Aorta (tissue), 5 donors: ENCODE measurements at places on chromosomes 5 and 9. TPM values are rescaled to one million over a fixed set of nuclear protein-coding genes. Genes with fewer than 3 reads are reported as not detected.

- peak; percentile 60 for DNase-seq
Measured at GRCh38 chr5:132776131-132776937, 705 bp downstream of the SEPTIN8 start.

DNA sequence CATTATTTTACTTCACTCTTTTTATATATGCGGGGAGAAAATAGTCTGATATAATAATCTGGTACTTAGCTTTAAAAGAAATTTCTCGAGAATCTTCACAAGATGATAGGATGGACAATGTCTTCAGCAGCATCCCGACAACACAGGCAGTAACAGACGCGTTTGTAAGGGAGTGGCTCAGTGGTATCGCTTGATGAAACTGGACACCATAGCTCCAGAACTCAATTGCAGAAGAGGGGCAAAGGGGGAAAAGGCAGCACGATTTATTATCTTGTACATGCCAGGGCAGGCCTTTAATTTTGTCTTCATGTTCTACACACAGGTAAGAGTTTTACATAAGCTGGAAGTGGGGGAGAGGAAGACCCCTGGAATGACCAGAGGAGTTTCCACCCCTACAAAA lies 15.7 kb downstream of the IL4 start:
- DNase-seq, result no peak

DNA sequence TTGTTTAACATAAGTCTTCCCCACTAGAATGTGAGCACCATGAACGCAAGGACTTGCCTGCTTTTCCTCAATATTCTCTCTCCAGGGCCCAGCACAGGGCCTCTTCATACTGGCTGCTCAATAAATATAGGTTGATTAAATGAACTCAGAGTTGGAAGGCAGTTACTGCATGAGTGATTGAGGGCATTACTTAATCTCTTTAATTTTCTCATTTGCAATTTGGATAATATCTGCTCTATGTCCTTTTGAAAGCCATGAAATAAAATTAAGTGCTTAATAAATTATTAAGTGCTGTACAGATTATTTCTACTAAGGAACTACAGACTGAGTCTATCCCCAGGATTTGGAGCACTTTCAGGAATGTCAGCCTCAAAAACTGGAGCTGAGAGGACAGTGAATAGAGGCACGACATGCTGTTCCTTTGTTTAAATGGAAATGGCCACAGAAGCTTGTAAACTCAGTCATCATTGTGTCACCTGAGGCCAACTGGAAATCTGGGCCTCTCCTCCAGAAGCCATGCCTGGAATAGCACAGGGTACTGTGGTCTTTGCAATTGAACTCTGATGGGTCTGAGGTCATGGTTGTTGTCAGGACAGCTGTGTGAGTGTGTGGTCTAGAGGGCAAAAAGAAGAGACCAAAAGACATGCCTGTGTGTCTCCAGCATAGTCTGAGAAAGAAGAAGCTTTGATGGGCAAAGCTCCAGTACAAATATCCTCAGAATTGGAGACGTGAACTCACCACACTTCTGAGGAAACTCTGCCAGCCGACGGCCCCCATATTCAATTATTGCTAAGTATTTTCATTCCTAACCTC lies 86.1 kb downstream of the SH3TC2 start:
- no peak for DNase-seq

DNA sequence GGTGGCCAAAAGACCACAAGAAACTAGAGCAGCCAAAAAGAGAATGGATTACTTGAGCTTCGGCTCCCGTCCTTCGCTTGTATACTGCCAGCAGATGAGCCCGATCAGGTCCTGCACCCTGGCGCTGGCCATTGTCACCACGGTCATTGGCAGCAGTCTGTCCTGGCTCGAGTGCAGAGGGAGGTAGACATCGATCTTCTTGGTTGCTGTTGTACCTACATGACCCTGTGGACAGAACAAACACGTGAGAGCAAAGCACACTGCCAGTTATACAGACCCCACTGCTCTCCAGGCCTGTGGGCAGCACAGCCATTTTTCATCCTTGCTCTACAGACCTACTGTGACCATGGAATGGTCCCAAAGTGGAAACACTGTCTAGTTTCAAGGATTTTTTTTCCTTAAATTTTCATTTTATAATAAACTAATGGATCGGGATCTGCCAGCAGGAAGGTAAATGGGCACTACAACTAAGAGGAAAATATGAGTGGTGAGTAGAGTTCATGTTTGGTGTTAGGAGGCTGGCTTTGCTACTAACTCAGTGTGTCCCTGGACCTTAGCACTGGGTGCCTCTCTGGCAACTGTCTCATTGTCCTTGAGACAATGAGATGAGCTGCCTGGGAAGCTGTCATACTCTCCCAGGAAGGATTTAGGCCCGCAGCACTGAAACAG lies 121.4 kb downstream of the MAPKAP1 start:
- DNase-seq, result no peak

- no peak for DNase-seq
Measured at GRCh38 chr9:108668191-108668937, 187.4 kb downstream of the ACTL7B start.

DNA sequence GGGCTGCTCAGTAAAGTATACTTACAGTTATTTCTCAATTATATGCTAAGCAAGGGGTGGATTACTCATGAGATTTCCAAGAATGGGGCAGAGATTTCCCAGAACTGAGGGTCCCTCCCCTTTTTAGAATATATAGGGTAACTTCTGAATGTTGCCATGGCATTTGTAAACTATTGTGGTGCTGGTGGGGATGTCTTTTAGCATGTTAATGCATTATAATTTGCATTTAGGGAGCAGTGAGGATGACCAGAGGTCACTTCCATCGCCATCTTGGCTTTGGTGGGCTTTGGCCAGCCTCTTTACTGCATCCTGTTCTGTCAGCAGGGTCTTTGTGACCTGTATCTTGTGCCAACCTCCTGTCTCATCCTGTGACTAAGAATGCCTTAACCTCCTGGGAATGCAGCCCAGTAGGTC lies 35.5 kb downstream of the TTC1 start:
- DNase-seq, result no peak

The PTCD2 gene
- total RNA-seq, result 9.3 TPM

DNA sequence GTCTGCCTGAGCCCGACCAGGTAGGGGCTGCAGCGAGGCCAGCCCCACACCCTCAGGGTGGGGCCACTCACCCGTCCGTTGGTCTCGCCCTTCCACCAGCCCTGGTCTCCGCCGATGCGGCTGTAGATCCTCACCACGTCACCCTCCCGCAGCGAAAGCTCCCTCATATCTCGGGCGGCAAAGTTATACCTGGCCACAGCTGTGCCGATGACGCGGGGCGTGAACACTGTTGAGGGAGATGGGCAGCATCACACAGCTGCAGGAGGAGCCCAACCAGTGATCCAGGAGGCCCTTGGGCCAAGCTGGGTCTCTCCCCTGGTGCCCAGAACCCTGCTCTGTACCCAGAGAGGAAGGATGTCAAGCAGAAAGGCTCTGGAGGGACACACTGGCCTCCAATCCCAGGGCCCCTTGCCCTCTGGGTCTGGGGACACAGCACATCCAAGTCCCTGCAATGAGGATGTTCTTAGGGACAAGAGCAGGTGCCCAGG lies 30.3 kb upstream of the SARDH start:
- peak; percentile 71 for DNase-seq

- DNase-seq, result no peak
Measured at GRCh38 chr5:90528601-90529193, 687 bp downstream of the LYSMD3 start.

- no peak for DNase-seq
Measured at GRCh38 chr5:74275171-74275992, 365.1 kb downstream of the ENC1 start.

- DNase-seq, result peak; percentile 88
Measured at GRCh38 chr9:4297151-4297785, 2.6 kb downstream of the GLIS3 start.

GRCh38 chr9:5073701-5074100 lies 88.6 kb downstream of the JAK2 start:
- DNase-seq, result no peak

GRCh38 chr9:106925392-106925791 lies 62.4 kb downstream of the ZNF462 start:
- DNase-seq, result no peak

The PPP2R2B gene
- 15.0 TPM for total RNA-seq

The ENTREP1 gene
- total RNA-seq, result 2.8 TPM

DNA sequence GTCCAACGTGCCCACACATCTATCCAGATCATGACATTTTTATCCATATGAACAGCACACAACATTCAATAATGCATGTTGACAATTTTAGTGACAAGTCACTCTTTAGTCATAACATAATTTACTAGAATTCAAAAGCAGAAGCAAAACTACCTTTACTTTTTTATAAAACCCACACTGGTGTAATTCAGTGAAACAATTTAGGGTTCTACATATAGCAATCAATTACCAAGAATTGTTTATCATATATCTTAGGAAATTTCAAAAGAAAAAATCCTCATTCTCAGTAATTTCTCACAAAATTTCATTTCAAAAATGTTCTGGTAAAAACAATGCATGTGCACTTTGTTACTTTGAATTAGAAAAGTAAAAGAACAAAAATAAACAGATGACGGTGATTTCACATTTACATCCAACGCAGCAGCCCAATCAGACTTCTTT lies 12.6 kb downstream of the AUH start:
- no peak for DNase-seq

The STPG3 gene
- not detected for total RNA-seq

- no peak for DNase-seq
Measured at GRCh38 chr5:270340-270739, 1.1 kb upstream of the PDCD6 start.

The PCDHB13 gene
- total RNA-seq, result 4.2 TPM

GRCh38 chr5:144944936-144945335 lies 774.3 kb downstream of the KCTD16 start:
- DNase-seq, result no peak

The ATP10B gene
- total RNA-seq, result not detected

GRCh38 chr5:20469390-20469789 lies 481.4 kb upstream of the CDH18 start:
- DNase-seq, result no peak

The LHX2 gene
- 0.26 TPM for total RNA-seq

DNA sequence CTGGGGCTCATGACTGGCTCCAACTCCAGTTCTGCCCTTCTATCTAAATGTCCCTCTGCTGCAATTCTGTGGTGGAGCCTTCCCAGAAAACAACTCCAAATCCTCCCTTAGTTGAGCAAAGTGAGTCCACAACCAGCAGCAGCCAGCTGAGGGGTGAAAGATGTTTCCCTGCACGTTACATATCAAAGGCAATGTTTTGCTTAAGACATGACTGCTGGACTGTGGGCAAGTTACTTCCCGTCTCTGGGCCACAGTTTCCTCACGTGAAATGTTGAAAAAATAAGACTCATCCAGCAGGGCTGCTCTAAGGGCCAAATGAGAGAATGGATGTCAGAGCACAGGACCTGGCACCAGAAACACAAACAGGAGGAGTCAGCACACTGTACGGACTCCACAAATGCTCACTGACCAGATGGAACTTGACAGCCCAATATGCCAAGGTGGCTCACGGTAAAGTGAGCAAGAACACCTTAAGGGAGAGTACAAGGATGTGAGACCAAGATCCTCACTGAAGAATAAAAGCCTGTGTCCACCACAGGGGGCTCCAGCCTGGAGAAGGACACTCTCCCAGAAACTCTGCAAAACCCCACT lies 138.4 kb upstream of the ABCA1 start:
- DNase-seq, result no peak

The ARHGEF39 gene
- total RNA-seq, result 0.75 TPM

The ZDHHC11B gene
- total RNA-seq, result 17.7 TPM

The ARSI gene
- total RNA-seq, result 0.91 TPM

DNA sequence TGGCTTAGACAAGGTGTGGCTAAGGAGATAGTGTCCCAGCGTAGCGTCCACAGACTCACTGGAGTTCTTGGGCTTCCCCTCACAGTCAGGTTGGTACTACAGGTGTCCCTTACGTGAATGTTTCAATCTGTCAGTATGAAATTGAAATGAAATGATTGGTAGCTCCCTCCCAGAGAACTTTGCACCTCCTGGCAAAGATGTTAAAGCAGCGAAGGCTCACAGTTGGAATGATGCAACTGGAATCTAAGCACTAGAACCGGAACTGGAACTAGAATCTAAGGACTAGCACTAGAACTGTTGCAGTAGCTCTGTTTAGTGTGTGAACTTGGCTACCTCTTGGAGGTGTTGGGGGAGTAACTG lies 1.1 kb downstream of the SLC31A1 start:
- no peak for DNase-seq

GRCh38 chr9:135559606-135560005 lies 1.9 kb upstream of the PAEP start:
- no peak for DNase-seq

DNA sequence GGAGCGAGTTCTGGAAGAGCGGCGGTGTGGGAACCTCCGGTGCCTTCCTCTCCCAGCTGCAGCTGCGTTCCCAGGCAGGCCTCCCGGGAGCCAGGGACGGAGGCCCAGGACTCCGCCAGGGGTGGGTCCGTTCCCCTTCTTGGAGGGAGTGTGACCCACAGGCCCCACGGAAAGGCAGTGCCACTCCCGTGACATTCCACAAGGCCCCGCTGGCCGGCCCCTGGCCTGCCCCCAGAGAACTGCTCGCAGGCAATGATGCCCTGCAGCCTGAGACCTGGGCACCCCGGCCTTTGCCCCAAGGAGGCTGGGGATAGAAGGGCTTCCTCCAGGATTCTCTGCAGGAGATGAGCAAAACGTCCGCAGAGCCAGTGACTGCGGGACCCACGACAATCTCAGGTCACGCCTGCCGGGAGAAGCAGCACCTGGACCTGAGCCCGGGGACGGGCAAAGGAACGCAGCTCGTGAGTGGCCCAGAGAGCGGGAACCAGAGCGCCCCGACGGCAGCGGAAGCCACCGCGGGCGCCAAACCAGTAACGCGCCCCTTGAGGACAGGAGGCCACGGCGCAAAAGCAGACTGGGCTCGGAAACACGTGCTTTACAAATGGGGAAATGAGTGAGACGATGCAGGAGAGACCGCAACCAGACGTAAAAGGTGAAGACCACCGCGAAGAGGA lies 9.3 kb downstream of the OBP2B start:
- no peak for DNase-seq

- peak; percentile 90 for DNase-seq
Measured at GRCh38 chr9:134475011-134475790, 148.9 kb downstream of the RXRA start.

DNA sequence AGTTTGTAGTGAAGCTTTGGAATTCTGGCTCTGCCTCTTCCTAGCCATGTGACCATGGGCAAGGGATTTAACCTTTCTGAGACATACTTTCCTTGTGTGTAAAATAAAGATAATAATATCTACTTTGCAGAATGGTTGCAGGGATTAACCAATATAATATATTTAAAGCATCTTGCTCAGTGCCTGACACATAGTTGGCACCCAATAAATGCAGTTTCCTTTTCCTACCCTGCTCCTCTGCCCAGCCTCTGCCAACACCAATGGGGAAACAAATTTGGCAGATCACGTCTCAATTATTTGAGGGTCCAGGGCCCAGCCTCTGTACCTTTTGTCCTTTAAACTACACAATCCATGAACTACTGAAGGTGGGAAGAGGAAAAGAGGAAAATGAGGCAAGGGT lies 91.1 kb downstream of the NRG2 start:
- no peak for DNase-seq

GRCh38 chr9:94199776-94200175 lies 59.3 kb upstream of the ZNF169 start:
- DNase-seq, result no peak

The NIPAL4 gene
- total RNA-seq, result not detected
